ENCODE measurements at places on chromosomes 1 and 21. TPM values are rescaled to one million over a fixed set of nuclear protein-coding genes. Genes with fewer than 3 reads are reported as not detected.

DNA sequence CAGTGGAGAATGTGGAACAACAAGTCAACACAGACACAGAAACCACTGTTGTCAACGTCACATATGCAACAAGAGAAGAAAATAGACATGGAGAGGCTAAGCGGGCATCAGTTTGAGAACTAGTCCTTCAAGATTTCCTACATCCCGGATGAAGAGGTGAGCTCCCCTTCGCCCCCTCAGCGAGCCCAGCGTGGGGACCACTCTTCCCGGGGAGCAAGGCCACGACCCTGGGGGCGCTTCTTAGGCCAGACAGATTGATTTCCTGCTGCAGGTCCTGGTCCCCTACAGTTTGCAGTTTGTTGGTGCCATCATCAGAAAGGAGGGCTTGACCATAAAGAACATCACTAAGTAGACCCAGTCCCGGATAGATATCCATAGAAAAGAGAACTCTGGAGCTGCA, 113.0 kb downstream of the NBPF12 start:
- DNase-seq: no peak

DNA sequence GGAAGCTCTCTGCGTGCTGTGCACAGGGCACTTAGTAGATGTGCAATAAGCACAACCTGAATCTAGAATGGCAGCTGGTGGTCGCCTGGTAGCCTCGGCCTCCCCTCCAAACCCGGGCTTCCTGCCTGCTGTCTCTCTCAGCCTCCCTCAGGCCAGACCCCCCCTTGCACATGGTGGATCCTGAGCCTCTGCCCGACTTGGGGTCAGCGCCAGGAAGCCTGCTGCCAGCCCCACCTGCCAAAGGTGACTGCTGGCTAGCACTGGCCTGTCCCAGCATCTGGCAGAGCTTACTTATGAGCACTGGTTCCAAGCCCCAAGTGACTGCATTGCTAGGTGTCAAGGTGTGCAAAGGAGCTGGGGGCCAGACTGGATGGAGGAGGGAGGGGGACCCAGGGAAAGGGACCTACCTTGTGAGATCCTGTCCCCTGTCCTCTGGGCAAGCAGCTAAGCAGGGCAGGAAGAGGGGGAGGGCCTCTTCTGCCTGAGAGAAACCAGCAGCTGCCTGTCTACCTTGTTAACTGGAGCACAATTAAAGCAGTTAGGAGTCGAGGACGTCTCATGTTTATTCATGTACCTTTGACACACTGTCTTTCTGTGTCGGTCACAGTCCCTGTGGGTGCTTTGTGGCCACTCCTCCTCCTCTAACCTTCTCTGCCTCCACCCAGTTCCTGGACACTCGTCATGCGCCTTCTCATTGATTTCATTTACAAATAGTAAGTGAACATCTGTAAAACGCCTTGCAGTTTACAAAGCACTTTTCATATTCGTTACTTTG, 100.9 kb downstream of the DDX20 start:
- DNase-seq: no peak

Gene MED8
- total RNA-seq: 58.6 TPM

Gene ADGRL4
- 2.2 TPM for total RNA-seq

GRCh38 chr1:153646672-153647345, 11.7 kb upstream of the SNAPIN start:
- DNase-seq: no peak

GRCh38 chr1:204709960-204710912, 24.7 kb upstream of the LRRN2 start:
- DNase-seq: no peak
